NCI-H524 treated with DMSO at 0.1 percent for 48 hours (cell line): ENCODE measurements at places on chromosomes 6 and 20.

GRCh38 chr6:6781172-6781872, 192.8 kb downstream of the LY86 start:
- DNase-seq, result no peak

- no peak for DNase-seq
Observed at GRCh38 chr6:88013554-88013953, 34.1 kb upstream of the SPACA1 start.

GRCh38 chr6:119179842-119180241, 101.4 kb upstream of the FAM184A start:
- no peak for DNase-seq

DNA sequence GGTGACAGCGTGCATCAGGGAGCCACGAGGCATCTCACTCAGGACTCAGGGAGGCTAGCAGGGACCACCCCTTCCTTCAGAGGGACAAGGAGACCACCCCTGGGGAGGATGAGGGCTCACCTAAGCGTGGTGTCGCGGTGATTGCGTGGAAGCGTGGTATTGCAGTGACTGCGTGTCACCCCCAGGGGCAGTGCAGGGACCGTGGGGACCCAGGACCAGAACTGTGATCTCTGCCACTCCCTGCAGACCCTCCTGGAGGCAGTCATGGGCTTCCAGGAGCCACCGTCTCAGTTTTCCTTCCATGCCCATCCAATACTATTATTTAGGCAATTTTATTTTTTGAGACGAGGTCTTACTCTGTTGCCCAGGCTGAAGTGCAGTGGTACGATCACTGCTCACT, 147.1 kb downstream of the TAF4 start:
- no peak for DNase-seq

DNA sequence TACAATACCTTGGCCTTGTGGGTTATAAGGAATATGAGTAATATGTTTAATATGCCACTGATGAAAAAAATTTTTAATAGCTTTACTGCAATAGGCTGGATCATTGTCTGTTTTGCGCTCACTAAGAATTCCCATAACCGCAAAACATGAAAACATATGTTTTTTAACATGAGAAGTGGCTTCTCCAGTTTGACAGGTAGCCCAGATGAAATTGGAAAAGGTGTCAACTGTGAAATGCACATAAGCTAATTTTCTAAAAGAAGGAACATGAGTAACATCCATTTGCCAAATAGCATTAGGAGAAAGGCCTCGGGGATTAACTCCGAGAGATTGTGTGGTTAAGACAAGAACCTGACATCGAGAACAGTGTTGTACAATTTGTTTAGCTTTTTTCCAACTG, 4.9 kb downstream of the GLYATL3 start:
- DNase-seq, result no peak

GRCh38 chr6:157215717-157216116, 107.6 kb downstream of the TMEM242 start:
- peak; percentile 19 for DNase-seq

- DNase-seq, result no peak
Observed at GRCh38 chr6:162017536-162017935, 710.0 kb downstream of the PRKN start.
